ENCODE measurements at places on chromosomes 12 and 14.

GRCh38 chr12:12534975-12535374 lies 27.7 kb downstream of the DUSP16 start:
- no peak for DNase-seq

- DNase-seq, result no peak
Observed at GRCh38 chr14:52882824-52883223, 68.0 kb downstream of the FERMT2 start.

- no peak for DNase-seq
Observed at GRCh38 chr14:91419044-91419397, 1.4 kb upstream of the CCDC88C start.

DNA sequence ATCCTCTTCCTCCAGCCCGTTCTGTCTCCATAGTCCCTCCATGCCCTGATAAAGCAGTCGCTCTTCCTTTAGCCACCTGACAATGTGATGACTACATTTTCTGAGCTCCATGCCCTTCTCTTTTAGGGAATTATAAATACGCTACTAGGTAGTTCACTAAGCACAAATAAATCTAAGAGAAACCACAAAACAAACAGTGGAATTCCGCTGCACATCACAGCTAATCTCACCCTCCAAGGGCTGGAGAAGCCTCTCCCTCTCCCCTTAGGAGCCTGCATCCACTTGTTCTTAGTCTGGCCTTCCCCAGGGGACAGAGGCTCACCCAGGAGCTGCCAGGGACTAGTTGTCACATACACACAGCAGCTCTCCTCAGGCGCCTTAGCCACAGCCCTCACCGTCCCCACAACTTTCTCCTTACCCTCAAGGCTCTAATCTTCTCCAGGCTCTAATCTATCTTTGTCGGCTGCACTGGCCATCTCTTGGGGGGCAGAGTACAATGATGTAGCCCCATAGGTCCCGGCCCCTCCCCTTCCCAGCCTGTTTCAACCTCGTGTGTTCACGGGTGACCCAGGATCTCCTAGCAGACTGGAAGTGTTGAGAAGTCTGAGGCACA lies 55.9 kb upstream of the GPR68 start:
- DNase-seq, result no peak

DNA sequence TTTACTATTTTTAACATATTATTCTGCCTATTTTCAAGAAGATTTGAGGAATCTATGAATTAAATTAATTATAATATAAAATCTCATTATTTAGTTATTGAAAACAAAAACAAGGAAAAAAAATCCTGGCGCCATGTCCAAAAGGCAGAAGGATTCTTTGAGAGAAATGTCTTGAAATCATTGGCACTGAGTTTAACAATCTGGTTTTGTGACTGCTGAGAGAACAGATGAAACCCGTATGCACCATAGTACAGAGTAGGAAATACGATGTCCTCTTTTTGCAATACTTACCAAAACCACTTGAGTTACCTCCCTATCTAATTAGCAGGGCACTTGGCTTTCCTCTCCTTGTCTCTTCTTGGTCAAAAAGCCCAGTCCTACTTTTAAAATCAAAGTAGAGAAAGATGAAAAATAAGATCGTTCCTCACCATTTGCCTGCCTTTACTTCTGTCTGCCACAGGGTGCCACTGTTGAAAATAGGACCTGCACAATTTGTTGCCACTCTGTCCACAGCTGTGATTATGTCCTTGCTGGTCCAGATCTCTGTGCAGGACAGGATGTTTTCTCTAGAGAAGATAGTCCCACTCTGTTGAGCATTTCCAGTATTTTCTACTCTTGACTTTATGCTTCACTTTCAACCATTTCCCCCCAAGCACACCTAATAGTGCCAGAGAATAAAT lies 179.7 kb downstream of the PDZRN4 start:
- DNase-seq, result no peak

DNA sequence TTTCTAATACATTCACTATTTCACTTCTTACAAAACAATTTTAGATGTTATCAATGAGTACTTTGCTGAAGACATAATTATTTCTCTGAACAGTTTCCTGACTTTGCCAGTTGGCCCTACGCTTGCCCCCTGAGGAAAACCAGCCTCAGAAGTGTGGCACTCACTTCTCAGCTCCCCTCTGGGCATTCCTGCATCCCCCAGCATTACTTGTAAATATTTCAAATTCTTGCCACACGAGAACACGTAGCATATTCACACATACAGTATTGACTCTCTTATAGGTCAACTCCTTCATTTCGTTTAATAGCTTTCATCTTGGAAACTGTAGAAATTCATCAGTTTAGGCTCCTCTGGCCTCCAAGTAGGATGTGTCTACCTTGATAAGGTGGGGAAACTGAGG lies 65.2 kb downstream of the OTX2 start:
- DNase-seq, result no peak

GRCh38 chr14:54309615-54310014 lies 87.2 kb upstream of the CDKN3 start:
- no peak for DNase-seq

GRCh38 chr14:92789457-92790089 lies 4.5 kb upstream of the GOLGA5 start:
- DNase-seq, result no peak

DNA sequence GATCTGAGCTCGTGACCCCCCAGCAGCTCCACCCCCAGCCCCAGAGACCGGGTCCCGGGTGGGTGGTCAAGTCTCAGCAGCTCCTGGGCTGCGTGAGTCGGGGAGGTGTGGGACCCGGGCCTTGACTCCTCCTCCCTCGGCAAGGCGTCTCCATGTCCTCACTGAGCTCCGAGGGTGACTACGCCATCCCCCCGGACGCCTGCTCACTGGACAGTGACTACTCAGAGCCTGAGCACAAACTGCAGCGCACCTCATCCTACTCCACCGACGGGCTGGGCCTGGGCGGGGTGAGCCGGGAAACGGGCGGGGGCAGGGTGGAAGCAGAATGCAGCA lies 28.1 kb downstream of the PIGH start:
- DNase-seq, result no peak

GRCh38 chr14:36438883-36439282 lies 81.1 kb downstream of the NKX2-1 start:
- no peak for DNase-seq

- no peak for DNase-seq
Observed at GRCh38 chr14:104142136-104142945, 4.0 kb downstream of the KIF26A start.

Data from suprapubic skin (tissue), 4 donors.